ENCODE measurements at places on chromosomes 13 and 19.
A peak's percentile ranks its signal among the peaks of the same experiment; 100 is the strongest.

- no peak for ATAC-seq
These were observed 22.3 kb upstream of the ZBTB7A start for GRCh38 chr19:4088975-4089374.

DNA sequence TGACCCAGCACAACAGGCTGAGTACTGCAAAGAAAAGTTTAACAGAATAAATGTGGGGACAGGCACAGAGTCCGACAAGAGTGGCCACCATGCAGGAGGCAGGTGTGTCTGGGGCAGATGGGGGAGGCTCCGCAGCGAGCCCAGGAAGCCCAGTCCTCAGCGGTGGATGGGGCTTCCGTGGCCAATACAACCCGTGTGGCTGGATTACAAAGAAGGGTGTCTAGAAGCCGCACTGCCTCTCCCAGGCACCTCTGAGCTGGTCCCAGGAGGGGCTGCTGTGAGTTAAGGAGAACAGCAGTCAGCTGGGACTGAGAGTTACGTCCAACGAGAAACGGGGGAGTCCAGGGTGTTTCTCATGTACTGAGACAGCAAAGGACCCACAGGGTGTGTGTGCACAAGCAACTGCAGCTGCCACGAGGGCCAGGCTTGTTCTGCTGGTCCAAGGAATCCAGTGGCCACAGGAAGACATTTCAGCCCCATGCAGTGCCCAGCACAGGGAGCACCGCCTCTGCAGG is 70.2 kb downstream of the SPACA7 start:
- no peak for ATAC-seq

DNA sequence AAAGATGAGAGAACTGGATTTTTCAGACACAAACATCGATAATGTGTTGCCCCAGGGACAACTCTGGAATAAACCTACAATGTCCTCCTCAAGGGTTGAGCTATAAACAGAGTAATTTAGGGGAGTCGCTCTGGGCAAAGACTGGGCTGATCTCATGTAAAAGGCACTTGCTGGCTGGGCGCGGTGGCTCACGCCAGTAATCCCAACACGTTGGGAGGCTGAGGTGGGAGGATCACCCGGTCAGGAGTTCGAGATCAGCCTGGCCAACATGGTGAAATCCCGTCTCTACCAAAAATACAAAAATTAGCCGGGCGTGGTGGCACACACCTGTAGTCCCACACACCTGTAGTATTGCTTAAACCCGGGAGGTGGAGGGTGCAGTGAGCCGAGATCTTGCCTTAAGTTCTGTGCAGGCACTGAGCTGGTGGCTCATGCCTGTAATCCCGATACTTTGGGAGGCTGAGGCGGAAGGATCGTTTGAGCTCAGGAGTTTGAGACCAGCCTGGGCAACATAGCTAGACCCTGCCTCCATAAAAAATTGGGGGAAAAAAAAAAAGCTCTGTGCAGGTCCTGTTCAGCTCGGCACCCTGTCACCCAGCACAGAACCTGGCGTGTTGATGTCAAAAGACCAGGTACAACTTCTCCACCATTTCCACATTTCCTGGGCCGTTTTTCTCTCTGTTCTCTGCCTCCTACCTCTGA is 1.4 kb downstream of the TIMM44 start:
- ATAC-seq = no peak

DNA sequence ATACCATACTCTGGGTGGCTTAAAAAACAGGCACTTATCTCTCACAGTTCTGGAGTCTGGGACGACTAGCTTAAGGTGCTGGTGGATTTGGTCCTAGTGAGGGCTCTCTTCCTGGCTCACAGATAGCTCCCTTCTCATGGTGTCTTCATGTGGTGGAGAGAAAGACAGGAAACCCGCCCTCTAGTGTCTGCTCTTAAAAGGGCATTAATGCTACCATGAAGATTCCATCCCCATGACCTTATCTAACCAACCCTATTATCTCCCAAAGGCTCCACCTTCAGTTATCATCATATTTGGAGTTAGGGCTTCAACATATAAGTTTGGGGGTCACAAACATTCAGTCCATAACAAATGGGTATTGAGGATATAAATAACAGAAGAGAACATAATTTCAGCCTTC is 139.4 kb downstream of the HS6ST3 start:
- peak; percentile 57 for ATAC-seq

- ATAC-seq = no peak
These were observed 7.3 kb downstream of the URAD start for GRCh38 chr13:27981006-27981708.

- ATAC-seq = peak; percentile 0
These were observed 689 bp downstream of the ING1 start for GRCh38 chr13:110713981-110714796.

- no peak for ATAC-seq
These were observed 15.1 kb downstream of the ILF3 start for GRCh38 chr19:10669246-10669645.

DNA sequence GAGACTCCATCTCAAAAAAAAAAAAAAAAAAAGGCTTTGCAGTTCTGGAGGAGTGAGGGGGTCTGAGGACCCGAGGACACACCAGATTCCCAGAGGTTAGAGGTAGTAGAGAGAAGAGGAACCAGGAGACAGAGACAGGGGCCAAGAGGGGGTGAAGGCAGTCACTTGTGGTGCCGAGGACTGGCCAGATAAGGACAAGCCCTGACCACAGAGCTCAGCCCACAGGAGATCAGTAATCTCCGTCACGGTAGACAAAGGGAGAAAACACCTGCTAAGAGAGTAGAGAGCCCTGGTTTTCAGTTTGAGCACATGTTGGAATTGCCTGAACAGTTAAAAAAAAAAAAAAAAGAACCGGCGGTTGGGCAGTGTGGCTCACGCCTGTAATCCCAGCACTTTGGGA is 1.7 kb upstream of the PRAM1 start:
- no peak for ATAC-seq

DNA sequence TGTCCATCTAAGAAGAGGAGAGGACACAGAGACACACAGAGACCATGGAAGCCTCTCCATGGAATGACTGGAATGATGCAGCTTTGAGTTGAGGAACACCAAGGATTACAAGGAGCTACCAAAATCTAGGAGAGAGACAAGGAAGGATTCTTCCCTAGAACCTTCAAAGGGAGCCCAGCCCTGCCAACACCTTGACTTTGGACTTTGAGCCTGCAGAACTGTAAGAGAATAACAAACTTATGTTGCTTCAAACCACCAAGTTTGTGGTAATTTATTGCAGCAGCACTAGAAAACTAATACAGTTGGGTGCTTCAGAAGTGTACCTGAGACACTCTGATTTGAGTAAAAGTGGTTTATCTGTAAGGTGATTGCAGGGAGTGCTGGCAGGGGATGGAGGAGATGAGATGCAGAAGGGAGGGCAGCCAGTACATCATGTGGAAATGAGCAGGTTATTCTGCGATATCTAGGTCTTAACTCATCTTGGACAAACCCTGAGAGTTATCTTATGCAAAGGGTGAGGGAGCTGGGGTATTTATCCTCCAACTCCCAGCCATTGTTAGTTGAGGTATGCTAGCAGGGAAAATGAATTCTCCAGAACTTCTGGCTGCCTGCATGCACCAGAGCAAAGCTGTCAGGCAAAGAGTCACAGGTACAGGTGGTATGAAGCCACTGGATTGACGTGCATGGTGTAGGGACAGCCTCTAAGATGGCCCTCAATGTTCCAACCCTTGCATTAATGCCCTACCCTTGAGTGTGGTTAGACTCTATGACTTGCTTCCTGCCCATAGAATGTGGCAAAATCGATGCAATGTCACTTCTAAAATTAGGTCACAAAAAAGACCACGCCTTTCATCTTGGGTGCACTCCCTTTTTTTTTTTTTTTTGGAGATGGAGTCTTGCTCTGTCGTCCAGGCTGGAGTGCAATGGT is 31.3 kb upstream of the ADGRL1 start:
- ATAC-seq = no peak

GRCh38 chr19:2475018-2475701 is 767 bp upstream of the GADD45B start:
- peak; percentile 38 for ATAC-seq

- ATAC-seq = peak; percentile 52
These were observed 84.3 kb downstream of the IER2 start for GRCh38 chr19:13234518-13234917.

DNA sequence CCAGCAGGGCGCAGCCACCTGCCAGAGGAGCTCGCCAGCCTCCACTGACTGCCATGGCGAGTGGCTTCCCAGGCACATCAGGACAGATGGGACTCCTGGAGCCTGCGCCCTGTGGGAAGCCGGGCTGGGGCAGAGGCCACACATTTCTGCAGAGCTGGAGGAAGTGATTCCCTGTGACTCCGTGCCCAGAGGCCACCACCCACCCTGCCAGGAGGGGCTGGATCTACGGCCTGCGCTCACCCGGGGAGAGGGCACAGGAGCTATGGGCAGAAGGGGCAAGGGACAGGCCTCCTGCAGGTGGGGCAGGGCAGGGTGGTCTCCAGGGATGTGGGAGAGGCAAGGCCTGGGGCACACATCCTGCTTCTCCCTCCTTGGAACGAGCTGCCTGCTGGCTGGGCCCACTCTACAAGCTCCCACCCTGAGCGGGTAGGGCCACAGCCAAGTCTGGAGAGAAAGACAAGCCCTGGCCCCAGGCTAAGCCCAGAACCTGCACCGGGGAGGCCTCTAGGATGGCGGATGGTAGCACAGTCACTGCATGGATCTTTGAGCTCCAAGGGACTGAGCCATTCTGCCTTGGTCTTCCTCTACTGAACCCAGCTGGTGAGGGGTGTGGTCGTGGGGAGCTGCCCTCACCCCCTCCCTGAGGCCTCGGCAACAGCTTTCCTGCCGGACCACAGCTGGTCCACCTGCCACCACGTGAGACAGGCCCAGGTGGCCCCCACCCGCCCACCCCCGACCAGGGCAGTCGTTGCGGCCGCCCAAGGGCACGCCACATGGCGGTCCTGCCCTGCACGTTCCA is 40.6 kb downstream of the CEBPG start:
- no peak for ATAC-seq

GRCh38 chr13:53513226-53513625 is 484.6 kb downstream of the OLFM4 start:
- no peak for ATAC-seq

DNA sequence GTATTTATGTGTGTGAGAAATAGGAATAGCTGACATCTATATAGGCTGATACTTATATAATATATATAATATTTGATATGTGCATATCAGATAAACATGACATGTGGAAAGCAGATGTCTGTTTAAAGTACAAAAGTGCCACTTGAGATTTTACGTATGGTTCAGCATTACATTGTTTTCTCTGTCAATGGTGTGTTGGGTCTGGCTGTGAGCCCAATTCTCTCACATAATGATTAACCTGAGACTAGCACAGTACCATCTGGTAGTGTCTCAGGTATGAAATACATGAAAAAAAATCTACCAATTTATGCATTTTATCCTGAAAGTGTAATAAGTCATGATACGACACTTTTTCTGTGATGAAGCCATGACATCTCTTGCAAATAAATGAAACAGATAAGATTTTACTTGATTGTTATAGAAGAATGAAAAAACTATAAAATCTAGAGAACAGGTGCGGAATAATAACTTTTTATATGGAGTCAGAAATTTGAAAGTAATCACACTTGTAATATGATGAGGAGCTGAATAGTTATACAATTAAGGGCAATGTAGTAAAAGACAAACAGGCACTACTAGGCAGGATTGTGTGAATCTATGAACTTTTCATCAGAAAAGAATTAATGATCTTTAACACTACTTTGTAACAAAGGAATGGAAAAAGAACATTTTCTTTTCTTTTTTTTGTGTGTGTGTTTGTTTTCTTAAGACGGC is 1405.0 kb downstream of the OLFM4 start:
- ATAC-seq = no peak

- no peak for ATAC-seq
These were observed 1485.3 kb upstream of the MIR17HG start for GRCh38 chr13:89862011-89862690.

GRCh38 chr13:97935071-97935470 is 18.4 kb upstream of the IPO5 start:
- ATAC-seq = no peak

DNA sequence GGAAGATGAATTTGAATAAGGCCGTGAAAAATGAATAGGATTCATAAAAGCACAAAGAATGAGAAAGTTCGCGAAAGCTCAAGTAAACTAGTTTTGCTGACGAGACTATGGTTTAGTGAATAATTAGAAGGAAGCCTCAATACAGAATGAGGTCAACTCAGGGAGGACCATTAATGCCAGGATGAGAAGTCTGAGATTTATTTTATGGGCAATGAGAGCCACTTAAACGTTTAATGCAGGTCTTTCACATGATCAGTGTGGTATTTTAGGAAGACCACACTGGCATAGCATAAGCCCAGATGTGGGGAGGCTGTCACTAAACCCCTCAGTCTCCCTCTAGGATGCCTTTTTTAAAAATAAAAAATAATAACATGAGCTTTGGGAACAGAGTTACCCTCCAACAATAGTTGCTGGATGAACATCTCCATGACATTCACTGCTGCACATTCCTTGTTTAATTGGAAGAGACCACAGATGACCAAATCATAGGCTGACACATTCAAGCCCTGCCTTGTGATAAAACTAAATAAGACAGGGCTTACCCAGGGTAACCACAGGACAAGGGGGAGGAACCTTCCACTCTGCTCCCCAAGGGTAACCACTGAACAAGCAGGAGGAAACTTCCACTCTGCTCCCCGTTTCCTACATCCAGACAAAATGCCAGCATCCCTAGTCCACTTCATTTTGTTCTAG is 43.6 kb upstream of the LSM14A start:
- no peak for ATAC-seq

GRCh38 chr13:101144808-101145419 is 271.4 kb downstream of the NALCN start:
- peak; percentile 79 for ATAC-seq

- ATAC-seq = no peak
These were observed 76.0 kb upstream of the MEDAG start for GRCh38 chr13:30829833-30830637.

- peak; percentile 70 for ATAC-seq
These were observed 1.8 kb upstream of the SSBP4 start for GRCh38 chr19:18417250-18418028.

DNA sequence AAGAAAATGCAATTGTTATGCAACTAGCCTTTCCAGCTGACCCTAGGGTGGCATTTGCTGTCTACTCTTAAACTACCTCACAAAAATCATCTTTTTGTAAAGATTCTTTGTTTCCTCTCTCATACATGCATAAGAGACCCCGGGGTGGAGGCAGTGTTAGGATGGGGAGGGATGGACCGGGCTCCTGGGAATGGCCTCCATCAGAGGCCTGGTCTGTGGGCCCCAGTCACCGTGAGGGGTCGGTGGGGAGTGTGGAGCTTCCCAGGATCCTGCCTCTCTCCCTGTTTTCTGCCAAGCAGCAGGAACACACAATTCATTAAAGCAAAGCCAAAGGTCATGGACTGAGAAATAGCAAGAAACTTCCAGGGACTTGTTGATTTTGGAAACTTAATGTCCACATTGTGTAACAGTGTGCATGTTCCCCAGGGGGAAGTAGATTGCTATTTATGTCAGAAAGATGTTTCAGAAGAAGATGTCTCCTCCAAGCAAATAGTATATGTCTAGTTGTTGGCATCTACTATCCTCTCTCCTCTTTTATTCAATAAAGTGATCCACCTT is 241.4 kb downstream of the ENOX1 start:
- ATAC-seq = no peak

DNA sequence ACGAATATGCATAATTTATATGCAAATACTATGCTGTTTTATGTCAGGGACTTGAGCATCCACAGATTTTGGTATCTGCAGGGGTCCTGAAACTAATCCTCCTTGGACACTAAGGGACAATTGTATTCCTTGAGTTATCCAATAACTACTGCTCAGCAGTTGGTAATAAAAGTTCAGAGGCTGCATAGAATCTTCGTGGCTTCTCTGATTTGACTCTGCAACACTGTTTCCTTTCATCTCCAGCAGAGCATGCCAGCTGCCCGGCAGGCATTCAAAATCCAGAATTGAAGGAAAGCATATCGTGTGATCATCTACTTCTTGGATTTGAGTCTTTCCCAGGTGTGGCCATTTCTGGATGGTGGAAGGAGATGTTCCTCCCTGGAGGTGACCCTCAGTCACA is 64.5 kb upstream of the MRI1 start:
- no peak for ATAC-seq

Data from SK-N-SH treated with all-trans-retinoic acid at 6 μM for 48 hours (cell line).